ENCODE measurements at places on chromosomes 12 and 14.

DNA sequence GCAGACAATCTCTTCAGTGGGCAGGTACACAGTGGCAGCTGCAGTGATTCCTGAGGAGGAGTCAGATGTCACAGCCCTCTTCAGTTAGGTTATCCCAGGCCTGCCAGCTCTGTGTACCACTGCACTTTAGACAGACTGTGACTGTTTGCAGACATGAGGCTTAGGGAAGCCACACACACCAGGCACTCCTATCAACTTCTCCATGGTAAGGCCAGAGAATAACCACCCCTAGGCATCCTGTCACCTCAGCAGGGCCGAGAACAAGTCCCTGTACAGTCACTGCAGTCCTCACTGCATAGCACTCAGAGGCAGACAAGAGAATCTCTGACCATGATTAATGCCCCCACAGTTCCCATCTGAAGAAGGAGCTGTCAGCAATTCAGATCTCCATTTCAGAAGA lies 296.5 kb downstream of the GALC start:
- no peak for DNase-seq

- no peak for DNase-seq
Measured at GRCh38 chr12:57479376-57480115, at the start of gene ARHGAP9. TSS of gene ARHGAP9 (minus strand) at chr12:57479866. CDS start at chr12:57479406, 460 bp downstream.

GRCh38 chr12:69686731-69687130 lies 12.4 kb downstream of the BEST3 start:
- no peak for DNase-seq

GRCh38 chr14:56760164-56760914 lies 49.9 kb downstream of the OTX2 start:
- DNase-seq: no peak

- no peak for DNase-seq
Measured at GRCh38 chr12:122052285-122052684, 26.3 kb upstream of the MLXIP start.

GRCh38 chr14:95906591-95906990 lies 30.0 kb downstream of the TUNAR start:
- DNase-seq: no peak
